ENCODE measurements at places on chromosomes 5 and 9. TPM values are rescaled to one million over a fixed set of nuclear protein-coding genes. Genes with fewer than 3 reads are reported as not detected.

- DNase-seq = no peak
- no peak overlapping the region for H3K27ac ChIP-seq
- H3K27me3 ChIP-seq = no peaks in the 10 kb centered on the region
- H3K4me3 ChIP-seq = no peak overlapping the region
- H3K36me3 ChIP-seq = no peaks in the 10 kb centered on the region
- H3K4me1 ChIP-seq = peaks cover 4% of the 10 kb centered on the region
These were observed 81.4 kb upstream of the PIK3R1 start for GRCh38 chr5:68134033-68134668.

DNA sequence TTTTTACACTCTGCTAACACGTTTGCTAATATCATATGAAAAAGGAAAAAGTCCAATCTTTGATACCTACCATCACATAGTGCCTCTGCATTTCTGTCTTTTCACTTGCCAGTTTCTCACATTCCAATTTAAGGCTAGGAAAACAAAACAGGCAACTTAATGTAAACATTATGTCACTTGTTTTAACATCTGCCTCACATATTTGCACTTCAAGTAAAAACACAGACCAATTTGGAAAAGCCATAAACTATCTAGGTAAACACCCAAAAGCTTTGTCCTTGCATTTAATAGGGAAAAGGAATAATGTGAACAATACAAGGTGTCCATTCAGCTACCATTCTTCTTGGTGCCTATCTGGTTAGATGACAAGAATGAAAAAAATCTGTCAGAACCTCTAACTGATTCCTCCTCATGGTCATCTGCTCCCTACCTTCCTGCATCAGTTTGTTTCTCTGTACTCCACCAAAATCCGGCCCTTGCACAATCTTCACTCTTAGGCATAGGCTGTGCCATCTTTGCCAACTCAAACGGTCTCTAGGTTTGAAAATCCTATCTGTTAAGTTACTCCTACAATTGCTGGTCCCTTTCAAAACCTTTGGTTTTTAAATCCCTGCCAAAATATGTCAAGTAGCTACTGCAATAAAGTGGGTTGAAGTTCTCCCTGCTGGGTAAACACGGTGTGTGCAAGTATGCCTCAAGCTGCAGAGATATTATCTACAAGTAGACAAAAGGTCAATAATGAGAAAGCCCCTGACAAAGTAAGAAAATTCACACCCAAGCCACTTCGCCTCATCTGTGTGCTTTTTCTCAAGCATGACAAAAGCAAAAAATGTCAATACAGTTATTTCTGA is 3.4 kb downstream of the TLE1 start:
- peak overlapping the region; percentile 81 for H3K4me3 ChIP-seq
- H3K27ac ChIP-seq = no peak overlapping the region
- H3K36me3 ChIP-seq = no peaks in the 10 kb centered on the region
- peaks cover 5% of the 10 kb centered on the region for H3K27me3 ChIP-seq

DNA sequence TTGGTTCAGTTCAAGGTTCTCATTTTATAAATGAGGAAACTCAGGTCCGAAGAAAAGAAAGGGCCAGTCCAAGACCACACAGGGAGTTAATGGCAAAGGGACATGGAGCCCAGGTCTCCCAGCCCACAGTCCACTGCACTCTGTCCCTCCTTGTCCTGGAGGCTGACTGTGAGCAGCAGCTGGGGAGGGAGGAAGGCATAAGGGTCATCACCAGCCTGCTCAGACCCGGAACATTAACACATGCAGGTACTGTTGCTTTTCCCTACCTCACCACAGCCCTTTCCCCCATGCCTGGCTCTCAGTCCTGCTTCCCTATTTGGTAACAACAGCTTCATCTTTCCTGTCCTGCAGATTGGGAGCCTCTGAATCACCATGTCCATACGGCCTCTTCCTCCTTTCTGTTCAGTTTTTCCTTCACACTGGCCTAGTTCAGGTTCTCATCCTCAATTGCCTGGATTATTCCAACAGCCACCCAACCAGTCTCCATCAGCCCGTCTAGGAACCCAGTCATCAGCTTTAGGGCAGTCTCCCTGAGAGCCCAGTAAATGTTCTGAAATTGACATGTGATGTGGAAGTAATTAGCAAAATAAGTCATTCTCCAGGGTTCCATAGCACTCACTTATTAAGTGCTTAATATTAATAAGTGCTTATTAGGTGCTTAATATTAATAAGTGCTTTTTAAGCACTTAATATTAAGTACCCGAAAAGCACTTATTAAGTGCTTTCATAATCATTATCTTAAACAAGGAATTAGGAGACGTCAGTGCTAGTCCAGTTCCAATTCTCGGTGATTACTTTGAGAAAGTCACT is 4.3 kb downstream of the GPX3 start:
- no peak for DNase-seq
- H3K27ac ChIP-seq = peak overlapping the region; percentile 94
- no peaks in the 10 kb centered on the region for H3K27me3 ChIP-seq
- peaks cover 37% of the 10 kb centered on the region for H3K4me1 ChIP-seq
- H3K4me3 ChIP-seq = no peak overlapping the region

LCN1 gene
- not detected for total RNA-seq

GRCh38 chr5:123681061-123681460 is 169.1 kb downstream of the CSNK1G3 start:
- no peak overlapping the region for H3K27ac ChIP-seq
- no peaks in the 10 kb centered on the region for H3K4me1 ChIP-seq
- no peaks in the 10 kb centered on the region for H3K27me3 ChIP-seq
- no peaks in the 10 kb centered on the region for H3K36me3 ChIP-seq

GRCh38 chr5:101637599-101637998 is 658.5 kb downstream of the SLCO4C1 start:
- H3K27me3 ChIP-seq = no peaks in the 10 kb centered on the region
- no peak for DNase-seq
- H3K36me3 ChIP-seq = no peaks in the 10 kb centered on the region
- H3K27ac ChIP-seq = no peak overlapping the region
- H3K4me3 ChIP-seq = no peak overlapping the region

DNA sequence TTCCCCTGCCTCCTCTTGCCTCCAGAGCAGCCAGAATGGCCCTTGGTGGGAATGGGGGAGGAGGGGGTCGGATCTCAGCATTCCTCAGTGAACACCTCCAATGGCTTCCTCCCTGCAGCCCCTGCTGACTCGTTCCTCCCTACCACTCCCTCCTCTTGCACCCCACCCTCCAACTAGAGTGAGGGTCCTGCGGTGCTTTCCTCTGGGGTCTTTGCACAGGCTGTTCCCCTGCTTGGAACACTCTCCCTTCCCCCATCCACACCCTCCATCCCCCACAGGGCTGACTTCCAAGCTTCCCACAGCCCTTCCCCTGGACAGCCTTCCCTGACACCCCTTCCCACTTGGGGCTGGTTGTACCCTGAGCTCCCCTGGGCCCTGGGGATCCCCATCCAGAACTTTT is 70.4 kb upstream of the NEK6 start:
- peaks cover 20% of the 10 kb centered on the region for H3K27me3 ChIP-seq
- H3K4me3 ChIP-seq = no peak overlapping the region
- DNase-seq = no peak
- no peaks in the 10 kb centered on the region for H3K4me1 ChIP-seq
- no peaks in the 10 kb centered on the region for H3K36me3 ChIP-seq

GRCh38 chr5:168691891-168692290 is 112.7 kb upstream of the PANK3 start:
- no peaks in the 10 kb centered on the region for H3K27me3 ChIP-seq
- no peak for DNase-seq
- no peak overlapping the region for H3K27ac ChIP-seq
- no peaks in the 10 kb centered on the region for H3K36me3 ChIP-seq
- H3K4me3 ChIP-seq = no peak overlapping the region
- no peaks in the 10 kb centered on the region for H3K4me1 ChIP-seq

All from osteoblast (primary cell).